ENCODE measurements at places on chromosomes 5 and 9. TPM values are rescaled to one million over a fixed set of nuclear protein-coding genes. Genes with fewer than 3 reads are reported as not detected.

The KCNIP1 gene
- not detected for total RNA-seq

The PCDHB4 gene
- total RNA-seq, result not detected

The PHYHD1 gene
- 1.0 TPM for total RNA-seq

The RFESD gene
- total RNA-seq, result 2.4 TPM

The BARHL1 gene
- not detected for total RNA-seq

The TNFAIP8 gene
- 149 TPM for total RNA-seq

The SLC6A7 gene
- total RNA-seq, result not detected

The ECM2 gene
- not detected for total RNA-seq

The RLN2 gene
- 1.8 TPM for total RNA-seq

The PCDHA12 gene
- total RNA-seq, result not detected

The MVB12B gene
- 2.5 TPM for total RNA-seq

The PARP8 gene
- total RNA-seq, result 56.0 TPM

The EQTN gene
- total RNA-seq, result not detected

The SLC2A6 gene
- 32.9 TPM for total RNA-seq

The GRXCR2 gene
- not detected for total RNA-seq

The NUTM2G gene
- total RNA-seq, result not detected

The ATOSB gene
- total RNA-seq, result 7.2 TPM

The DOK3 gene
- 82.5 TPM for total RNA-seq
